Adrenal gland (tissue), 19 donors: ENCODE measurements at places on chromosomes 3 and 15.

- no peak for DNase-seq
These were observed 129.8 kb downstream of the MBNL1 start for GRCh38 chr3:152398495-152398894.

DNA sequence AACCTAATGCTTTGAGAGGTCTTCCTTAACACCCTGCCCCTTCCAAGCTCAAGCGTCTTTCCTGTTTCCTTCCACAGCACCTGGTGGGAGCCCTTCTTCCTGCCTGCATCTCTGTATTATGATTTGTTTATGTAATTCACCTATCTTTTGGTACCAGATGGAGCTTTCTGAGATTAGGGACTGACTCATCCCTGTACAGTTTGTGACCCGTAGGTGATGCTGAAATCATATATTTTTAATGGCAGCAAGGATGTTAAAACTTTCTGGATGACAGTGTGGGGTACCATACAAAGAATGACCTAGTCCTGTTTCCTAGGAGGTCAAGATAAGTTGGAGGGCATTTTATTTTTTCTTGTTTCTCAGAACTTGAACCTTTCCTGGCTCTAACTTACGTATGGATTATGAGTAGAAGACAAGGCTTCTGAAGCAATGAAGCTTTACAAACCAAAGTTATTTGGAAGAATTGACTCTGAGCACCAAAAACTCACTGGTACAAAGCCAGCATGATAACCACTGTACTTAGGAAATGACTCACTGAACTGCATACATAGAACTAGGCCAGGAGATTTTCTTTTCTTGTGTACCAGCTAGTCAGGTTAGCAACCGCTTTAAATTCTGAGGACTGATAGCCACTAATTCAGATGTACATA is 46.6 kb downstream of the HHLA2 start:
- no peak for DNase-seq

DNA sequence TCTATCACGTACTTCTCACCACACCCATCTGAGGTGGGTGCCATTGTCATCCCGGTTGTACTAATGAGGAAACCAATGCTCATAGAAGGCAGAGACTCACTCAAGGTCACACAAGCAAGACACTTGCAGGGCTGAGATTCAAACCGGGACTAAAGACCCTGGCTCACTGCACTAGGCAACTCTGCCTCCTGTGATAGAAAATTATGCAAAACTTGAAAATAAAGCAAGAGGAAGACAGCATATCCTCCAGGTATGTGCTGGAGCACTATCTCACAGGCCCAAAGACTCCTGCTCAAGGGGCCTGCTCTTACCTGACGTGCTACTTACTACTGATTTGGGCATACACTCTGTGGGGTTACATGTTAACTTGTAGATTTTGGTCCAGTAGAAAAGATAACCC is 25.6 kb downstream of the ANXA2 start:
- no peak for DNase-seq

GRCh38 chr15:84035399-84035766 is 200.2 kb upstream of the GOLGA6L4 start:
- no peak for DNase-seq

- no peak for DNase-seq
These were observed 27.7 kb downstream of the CCDC54 start for GRCh38 chr3:107404727-107405469.

GRCh38 chr3:12585181-12585580 is 28.3 kb downstream of the MKRN2 start:
- no peak for DNase-seq

GRCh38 chr3:42705962-42706585 is 3.5 kb upstream of the HHATL start:
- no peak for DNase-seq

DNA sequence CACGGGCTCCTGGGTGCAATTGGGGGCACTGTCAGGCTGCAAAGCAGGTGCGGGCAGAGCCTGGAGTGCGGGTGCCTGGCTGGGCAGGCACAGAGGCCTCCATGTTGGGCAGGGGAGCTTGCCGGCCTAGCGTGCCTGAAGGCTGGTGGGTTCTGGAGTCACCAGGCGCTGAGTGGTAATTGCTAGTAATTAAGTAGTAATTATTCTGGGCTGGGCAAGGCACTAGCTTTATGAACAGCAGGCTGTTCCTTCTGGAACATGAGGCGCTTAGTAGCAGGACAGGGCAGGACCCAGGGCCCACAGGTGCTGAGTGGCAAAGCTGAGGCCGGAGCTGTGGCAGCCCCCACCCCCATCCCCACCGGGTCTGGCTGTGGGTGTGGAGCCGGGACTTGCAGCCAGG is 25.3 kb downstream of the PLXNA1 start:
- DNase-seq = no peak

DNA sequence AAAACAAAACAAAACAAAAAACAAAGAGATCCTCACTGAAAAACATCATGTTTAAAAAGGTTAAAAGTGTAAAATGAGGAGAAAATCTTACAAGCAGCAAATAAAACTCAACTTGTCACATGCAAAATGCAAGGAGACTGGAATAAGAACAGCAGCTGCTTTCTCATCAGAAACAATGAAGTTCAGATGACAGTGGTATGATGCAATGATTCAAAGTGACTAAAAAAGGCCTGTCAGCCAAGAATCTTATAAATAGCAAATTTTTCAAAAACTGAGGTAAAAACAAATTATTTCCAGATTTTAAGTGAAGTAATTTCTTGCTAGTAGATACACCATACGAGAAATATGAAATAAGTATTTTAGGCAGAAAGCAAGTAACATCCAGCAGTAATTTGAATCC is 68.6 kb upstream of the EPHA3 start:
- DNase-seq = no peak
